Activated CD4-positive, alpha-beta T cell treated with anti-CD3 and anti-CD28 coated beads for 24 hours (primary cell): ENCODE measurements at places on chromosomes 7 and 10.

DNA sequence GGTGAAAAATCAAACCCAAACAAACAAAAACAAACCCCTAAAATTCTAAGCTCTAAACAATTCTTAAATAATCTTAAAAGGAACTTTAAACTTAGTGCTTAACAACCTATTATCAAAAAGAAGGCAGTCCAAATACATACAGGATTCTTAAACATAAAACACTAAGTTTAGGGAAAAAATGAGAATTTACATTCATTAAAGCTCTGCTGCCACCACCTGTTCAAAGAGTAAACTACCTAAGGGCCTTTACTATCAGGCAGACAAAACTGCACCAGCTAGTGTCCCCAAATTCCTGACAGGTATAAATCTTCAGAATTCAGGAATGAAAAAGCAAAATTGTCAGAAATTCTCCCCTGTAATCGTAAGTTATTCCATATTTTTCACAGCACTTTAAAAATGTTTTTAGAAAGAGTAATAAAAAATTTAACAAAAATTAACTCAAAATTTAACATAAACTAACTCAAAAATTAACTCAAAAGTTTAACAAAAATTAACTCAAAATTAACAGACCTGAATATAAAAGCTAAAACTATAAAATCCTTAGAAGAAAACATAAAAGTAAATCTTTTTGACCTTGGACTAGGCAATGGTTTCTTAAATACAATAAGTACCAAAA lies 55.1 kb downstream of the PDZD8 start:
- DNase-seq, result no peak

GRCh38 chr10:53836638-53837037 lies 964.4 kb downstream of the PCDH15 start:
- DNase-seq, result no peak

GRCh38 chr10:35398908-35399307 lies 62.6 kb downstream of the CCNY start:
- no peak for DNase-seq

DNA sequence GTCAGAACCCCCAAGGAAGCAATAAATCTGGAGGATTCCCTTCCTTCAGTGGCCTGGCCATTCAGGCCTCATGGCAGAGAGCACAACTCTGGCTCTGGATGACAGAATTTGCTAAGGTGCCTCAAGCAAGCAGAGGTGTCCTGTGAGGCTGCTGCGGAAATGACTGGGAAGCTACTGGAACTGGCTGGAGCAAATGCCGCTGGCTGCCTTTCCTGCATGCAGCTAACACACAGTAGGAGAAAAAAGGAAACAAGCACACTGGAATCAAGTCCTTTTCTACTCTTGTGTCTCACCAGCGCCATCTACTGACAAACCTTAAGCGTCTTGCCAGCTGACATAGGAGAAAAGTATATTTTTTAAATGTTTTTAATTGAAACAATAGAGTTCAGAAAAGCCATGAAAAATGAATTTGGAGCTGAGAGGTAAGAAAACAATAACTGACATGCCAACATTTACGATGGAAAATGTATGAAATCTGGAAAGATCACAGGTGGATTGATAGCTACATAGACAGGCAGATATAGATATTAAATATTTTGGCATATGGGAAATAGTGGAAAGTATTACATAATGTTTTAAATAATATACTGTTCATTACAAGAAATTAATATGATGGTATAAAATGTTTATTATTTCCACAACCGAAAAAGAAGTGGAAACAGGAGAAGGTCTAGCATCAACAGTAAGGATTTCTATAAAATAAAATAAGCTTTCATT lies 951.6 kb downstream of the ANKRD7 start:
- no peak for DNase-seq

DNA sequence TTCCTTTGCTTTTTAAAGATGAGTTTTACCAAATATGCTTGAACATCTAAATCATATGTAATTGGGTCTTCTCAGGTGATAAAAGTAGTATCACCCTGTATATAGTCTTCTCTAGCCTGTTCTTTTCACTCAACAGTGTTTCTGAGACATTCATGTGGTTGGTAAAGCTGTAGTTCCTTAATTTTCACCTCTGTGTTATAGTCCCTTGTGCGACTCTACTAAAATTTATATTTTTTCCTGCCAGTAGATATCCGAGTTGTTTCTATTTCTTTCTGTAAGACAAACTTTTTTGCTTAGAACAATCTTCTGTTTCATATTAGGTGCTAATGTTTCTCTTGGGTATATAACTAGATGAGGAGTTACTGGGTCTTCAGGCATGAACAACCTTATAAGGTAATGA lies 35.6 kb downstream of the SYPL1 start:
- no peak for DNase-seq

- DNase-seq, result no peak
These were observed 457.9 kb upstream of the TPK1 start for GRCh38 chr7:145293754-145294153.

DNA sequence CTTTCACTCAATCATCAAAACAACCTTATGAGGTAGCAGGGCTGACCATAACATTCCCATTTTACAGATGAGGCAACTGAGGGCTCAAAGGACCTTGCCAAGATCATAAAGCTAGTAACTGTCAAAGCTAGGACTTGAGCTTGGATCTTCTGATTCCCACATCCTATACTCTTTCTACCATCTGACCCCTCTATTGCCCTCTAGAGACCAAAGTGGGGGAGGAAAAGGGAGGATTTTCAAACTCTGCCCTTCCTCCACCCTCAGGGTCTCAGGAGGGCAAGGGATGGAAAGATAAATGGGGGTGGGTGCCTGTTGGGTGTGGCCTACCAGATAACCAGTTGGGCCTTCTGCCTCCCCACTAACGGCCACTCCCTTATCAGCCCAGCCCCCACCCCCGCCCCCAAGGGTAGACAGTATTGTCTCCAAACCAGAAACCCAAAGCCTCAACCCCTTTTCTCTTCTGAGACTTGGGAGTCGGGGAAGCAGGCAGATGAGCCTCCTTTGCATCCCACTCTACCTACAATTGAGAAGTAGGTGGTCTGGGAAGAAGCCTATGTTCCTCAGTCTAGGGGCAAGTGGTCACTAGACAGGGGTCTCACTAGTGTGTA lies 7.9 kb downstream of the LDB1 start:
- no peak for DNase-seq

DNA sequence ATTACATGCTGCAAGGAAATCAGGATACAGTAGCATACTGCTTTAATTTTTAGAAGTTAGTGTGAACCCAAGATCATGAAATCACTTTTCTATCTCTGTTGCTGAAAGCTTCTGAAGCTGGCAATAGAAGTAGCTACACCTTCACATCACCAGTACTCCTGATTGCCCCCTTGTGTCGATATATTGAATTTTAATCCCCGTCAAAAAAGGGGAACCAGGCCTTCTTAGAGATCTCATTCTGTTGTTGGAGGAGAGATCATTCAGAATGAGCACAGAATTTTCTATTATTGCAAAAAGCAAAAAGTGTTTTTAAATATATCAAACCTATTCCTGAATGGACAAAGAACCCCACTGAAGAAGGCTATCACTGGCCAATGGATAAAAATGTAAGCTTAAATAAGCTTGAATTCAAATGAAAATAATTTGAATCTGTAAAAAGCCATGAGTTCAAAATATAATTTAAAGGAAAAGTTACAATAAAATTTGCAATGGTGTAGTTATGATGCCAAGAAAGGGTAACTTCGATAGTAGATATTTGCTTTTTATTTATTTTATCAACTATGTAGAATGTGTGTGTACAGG lies 39.7 kb upstream of the TEX47 start:
- no peak for DNase-seq

- DNase-seq, result peak; percentile 57
These were observed 2.2 kb downstream of the GNB2 start for GRCh38 chr7:100675581-100676350.

- no peak for DNase-seq
These were observed 310.7 kb downstream of the CALN1 start for GRCh38 chr7:72101444-72101843.

DNA sequence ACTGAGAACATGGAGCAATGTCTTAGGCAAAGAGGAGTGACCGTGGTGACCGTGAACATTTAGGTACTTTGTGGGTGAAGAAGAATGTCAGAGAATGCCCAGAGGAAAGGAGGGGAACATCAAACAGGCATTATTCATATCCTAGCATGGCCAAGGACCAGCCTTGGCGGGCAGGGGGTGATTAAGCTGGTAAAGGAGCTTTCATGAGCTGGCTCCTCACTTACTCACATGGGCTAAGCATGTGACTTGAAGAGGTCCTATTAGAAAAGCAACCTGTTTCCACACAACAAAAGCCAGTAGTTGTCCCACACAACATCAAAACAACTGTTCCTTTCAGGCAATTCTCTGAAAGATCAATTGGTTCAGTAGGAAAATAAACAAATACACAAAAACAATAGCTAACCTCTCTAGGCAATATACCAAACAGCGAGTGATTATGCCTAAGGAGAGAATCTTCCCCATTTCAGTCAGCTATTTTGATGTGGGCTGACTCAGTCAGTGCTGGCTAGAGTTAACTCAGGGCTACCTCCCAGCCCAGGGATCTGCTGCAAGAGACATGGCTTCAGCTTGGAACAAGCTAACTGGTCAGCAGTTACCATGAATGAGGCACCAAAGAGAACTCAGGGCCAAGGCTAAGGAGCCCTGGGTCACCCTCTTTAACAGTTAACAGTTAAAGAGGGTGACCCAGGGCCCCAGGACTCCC lies 283.5 kb downstream of the ARHGAP12 start:
- no peak for DNase-seq

- DNase-seq, result no peak
These were observed 58.9 kb downstream of the XRCC2 start for GRCh38 chr7:152617056-152617455.

GRCh38 chr7:122896509-122896908 lies 10.2 kb upstream of the CADPS2 start:
- DNase-seq, result no peak

GRCh38 chr7:45390731-45391130 lies 183.4 kb upstream of the ADCY1 start:
- DNase-seq, result no peak

GRCh38 chr7:117279203-117279602 lies 43.7 kb downstream of the WNT2 start:
- no peak for DNase-seq

GRCh38 chr7:66321283-66321682 lies 116.1 kb downstream of the TPST1 start:
- no peak for DNase-seq

GRCh38 chr7:70630818-70631457 lies 501.0 kb upstream of the GALNT17 start:
- no peak for DNase-seq

DNA sequence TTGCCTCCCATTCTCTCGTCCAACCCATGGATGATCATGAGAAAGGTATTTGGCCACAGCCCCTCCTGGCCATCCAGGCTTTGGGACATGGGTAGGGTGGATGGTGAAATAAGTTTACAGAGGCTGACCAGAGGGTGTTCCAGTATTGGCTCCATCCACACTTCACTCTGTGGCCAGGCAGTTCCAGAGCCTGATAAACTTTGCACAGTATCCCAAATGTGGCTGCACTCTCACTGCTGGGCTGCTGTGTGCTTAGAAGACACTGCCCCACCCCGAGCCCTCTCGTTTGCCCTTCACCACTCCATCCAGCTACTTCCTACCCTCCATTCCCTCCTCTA lies 72.0 kb upstream of the ZMIZ1 start:
- no peak for DNase-seq

GRCh38 chr10:42743697-42744096 lies 38.9 kb upstream of the BMS1 start:
- DNase-seq, result no peak

GRCh38 chr10:11331726-11332125 lies 279.7 kb downstream of the USP6NL start:
- DNase-seq, result no peak
